Esophagus squamous epithelium (tissue), 5 donors: ENCODE measurements at places on chromosomes 7 and 10.

GRCh38 chr10:51524041-51524440 lies 175.4 kb downstream of the CSTF2T start:
- no peak for DNase-seq

DNA sequence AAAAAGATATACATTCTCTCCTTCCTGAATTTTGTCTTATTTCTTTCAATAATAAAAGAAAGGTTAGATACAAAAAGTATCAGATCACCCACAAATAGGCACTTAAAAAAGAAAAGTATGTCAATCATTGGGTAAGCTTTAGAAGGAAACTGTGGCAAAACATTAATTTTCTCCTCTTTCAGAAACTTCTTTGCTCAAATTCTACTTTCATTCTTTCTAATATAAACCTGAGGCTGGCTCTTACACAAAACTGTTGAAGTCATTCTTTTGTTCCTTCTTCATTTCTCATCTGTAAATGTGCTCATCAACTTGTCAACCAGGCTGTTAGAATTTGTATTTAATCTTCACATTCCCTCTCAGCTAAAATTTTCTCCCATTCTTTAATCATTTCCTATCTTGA lies 124.6 kb downstream of the LRRN3 start:
- DNase-seq = no peak

DNA sequence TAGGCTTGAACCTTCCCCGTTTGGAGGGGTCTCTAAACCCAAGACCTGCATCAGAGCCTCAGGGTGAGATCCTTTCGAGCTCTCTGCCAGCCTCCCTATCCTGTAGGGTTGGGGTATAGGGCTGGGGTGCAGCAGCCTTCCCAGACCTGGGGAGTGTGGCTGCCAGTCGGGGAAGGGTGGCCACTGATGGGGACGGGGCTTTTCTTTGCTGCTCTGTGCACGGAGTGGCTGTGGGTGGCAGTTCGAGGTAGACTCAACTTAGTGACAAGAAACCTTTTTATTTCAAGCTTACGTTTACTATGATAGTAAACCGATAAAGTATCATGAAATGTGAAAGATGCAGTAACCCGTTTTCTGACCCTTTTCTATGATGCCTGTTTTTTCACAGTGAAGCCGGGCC lies 13.0 kb downstream of the ZNF316 start:
- no peak for DNase-seq

- no peak for DNase-seq
Measured at GRCh38 chr10:30705101-30705624, 75.6 kb upstream of the LYZL2 start.
